ENCODE measurements at places on chromosomes 3 and 15.

DNA sequence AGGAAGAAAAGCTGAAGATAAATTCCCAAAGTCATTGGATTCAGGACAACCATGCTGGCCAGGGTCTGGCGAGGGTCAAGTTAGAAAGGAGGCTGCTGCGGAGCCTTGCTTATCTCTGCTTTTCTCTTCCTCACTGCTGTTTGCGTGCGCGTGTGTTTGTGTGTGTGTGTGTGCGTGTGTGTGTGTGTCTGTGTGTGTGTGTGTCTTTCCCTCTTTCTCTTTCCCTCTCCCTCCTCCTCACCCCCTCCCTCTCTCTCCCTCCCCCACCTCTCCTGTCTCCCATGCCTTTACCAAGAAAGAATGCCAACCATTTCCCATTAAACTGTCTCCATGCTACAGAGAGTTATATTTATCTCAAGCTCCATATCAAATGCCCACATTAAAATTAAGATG is at the start of gene COLQ:
Gene COLQ (minus strand): TSS at position 134 of the 393 bp plus-strand sequence. CDS start 81 bp downstream, at position 53.
- DNase-seq = no peak

- DNase-seq = no peak
Observed at GRCh38 chr15:27656296-27656987, 442.7 kb downstream of the OCA2 start.

DNA sequence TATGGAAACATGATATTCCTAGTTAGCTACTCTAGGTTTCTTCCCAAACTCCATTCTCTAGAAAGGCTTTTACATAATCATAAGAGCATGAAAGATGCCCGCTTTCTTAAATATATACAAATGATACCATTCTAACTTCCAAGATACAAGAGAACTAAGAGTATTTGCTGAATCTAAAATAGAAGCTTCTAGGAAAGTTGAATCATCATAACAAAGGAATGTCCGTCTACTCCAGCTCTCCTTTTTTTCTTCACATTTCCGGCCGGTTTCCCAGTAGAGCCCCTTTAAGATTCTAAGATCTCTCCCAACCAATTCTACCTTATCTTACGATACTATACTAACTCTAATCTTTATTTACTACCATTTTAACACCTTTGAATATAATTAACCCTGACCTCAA is 60.1 kb downstream of the RAD18 start:
- DNase-seq = no peak

DNA sequence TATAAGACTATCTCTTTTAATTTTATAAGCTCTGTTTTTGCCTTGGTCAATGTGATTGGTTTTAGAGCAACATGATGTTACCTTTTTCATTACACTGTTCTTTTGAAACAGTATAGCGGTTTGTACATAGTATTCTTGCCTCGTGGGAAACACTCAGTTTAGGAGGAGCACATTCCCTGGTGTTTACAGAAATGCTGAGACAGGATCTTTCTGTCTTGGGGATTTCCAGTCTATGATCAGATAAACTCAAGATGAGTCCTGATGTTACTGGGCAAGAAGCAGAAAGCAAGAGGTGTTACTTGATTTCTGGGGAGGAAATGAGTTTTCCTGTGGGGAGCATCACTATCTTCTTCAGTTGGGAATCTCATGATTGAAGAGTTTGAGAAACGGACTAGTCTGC is 2.5 kb downstream of the TMEM266 start:
- DNase-seq = no peak

- DNase-seq = no peak
Observed at GRCh38 chr15:67415181-67415580, 105.8 kb upstream of the C15orf61 start.

GRCh38 chr15:36392676-36393266 is 186.7 kb upstream of the CDIN1 start:
- DNase-seq = no peak

DNA sequence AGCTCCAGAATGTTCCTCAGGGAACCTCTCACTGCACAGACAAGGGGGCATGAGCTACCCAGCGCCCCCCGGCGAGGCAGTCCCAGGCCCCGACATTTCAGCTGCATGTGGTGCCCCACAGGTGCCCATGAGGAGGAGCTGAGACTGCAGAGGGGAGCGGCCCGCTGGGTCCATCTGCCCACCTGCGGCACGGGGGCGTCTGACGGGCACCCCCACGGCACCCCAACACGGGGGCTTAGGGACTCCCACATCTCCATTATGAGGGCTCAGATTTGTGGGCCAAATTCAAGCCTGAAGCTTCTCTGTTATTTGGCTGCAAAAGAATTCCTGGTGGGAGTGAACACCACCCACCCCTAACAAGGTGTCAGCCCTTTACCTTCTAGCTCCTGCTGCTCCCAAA is 258.4 kb downstream of the UACA start:
- no peak for DNase-seq

- DNase-seq = no peak
Observed at GRCh38 chr3:60475096-60475495, 776.2 kb downstream of the FHIT start.

- DNase-seq = peak; percentile 25
Observed at GRCh38 chr3:168620854-168621253, 525.1 kb upstream of the GOLIM4 start.

DNA sequence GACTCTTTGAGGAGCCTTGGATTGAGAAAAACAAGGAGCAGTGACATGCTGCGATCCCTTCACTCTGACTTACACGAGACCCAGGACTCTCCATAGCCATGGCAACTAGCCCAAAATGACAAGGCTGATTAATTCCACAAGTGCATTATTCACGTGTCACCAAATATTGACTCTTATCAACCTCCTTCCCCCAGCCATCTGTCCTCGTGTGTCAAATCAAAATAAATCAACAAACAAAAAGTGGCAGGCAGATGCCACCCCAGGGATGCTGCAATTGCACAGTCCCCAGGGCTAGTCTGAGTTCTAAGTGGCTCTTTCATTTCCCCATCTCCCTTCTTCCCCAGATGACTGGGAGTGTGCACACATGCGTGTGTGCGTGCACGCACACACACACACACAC is 104.9 kb downstream of the AQP9 start:
- DNase-seq = no peak

- no peak for DNase-seq
Observed at GRCh38 chr3:194009892-194010533, 125.9 kb upstream of the HES1 start.

GRCh38 chr3:54004335-54004734 is 112.7 kb upstream of the SELENOK start:
- DNase-seq = no peak

DNA sequence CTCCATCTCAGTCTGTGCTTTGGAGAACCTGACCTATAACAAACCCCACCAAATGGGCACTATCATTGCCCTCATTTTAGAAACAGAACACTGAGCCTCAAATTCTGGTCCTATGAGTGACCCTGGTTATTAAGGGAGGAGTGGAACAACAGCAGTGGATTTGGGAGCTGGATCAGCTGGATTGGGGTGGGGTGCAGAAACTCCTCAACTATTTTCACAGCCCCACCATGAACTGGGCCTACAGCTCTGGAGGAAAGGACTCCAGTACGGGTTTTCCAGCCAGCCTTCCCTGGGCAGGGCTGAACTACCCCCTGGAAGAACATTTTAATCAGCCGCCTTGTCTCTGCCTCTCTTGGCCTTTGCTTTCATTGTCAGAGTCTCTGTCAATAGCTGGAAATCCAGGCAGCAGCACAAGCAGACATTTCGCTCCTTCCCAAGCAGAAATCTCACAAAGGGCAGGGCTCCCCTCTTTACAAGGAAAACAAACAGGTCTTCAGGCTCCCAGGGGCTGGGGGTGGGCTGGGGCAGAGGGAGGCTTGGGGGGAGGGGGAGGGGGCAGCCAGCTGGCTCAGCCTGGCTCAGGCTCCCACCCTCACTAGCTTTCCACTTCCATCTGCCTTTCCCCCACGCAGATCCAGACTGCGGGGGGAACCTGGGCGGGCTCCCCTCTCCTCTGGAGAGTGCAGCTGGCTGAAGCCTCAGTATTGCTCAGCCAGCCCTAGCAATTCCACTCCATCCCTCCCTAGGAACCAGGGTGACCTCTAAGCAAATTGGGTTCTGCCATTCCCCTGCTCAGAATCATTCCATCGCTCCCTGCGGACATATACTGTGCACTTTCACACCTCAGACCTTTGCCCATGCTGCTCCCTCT is 13.7 kb upstream of the TLE3 start:
- DNase-seq = no peak

- DNase-seq = no peak
Observed at GRCh38 chr3:11350374-11350773, 78.2 kb downstream of the ATG7 start.

GRCh38 chr3:160771811-160772459 is 15.9 kb downstream of the PPM1L start:
- DNase-seq = no peak

GRCh38 chr15:38225381-38225780 is 27.3 kb upstream of the SPRED1 start:
- no peak for DNase-seq

DNA sequence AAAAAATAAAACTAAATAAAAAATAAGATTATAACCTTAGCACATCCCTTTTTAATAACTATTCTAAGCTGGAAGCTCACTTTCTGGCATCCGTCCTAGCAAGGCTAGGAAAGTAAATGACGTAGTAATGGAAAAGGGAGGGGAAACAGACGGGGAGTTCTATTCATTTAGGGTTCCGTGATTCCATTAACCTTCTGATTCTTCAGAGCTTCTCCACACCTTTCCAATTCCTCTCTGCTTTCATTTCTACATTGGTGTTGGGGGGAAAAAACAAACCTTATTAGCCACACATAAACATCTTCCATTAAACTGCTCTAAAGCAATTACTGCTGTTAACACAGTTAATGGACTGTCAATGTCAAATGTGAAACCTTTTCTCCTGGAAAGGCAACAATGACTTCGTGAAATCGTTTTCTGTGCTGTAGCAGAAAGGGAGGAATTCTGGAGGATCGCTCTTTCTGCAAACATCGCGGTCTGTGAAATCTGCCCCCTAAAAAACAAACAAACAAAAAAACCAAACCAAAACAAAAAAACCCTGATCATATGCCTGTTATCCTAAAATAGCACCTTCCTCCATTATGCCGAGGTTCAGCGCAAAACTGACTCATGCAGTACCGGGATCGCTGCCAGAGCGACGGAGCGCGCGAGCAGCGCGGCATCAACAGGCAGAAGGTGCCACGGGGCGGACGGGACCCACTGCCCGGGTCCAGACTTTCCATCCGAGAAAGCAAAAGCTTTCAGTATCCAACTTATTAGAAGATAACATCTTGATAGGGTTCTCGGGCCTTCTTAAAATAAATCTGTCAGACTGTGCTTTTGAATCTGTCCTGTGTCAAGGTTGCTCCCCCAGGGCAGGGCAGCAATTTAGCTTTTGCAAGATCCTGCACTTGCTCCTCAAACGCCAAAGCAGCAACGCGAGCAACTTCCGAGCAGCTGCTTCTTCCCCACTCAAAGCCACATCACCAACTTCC is 156.2 kb downstream of the FGF12 start:
- no peak for DNase-seq

GRCh38 chr15:63387748-63388493 is 6.3 kb upstream of the CA12 start:
- DNase-seq = no peak

GRCh38 chr3:2823031-2823430 is 287.1 kb downstream of the IL5RA start:
- DNase-seq = no peak

GRCh38 chr3:72189339-72189738 is 404.4 kb upstream of the PROK2 start:
- DNase-seq = no peak

DNA sequence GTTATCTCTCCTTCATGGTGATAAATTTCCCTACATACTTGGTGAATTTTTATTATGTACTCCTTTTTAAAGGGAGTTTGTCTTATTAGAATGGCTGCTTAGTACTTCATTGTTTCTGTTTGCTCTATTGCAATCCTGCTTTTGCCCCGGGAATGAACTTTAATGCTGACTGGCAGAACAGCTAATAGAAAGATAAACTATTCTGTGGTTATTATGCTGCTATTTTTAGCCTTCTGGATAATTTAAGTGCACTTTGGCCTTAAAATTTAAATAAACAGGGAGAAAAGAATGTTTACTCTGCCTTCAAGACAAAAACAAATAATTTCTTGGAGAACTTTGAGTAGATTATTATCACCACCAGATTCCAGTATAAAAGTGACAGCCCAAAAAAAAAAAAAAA is 413.8 kb upstream of the CCDC54 start:
- DNase-seq = no peak

DNA sequence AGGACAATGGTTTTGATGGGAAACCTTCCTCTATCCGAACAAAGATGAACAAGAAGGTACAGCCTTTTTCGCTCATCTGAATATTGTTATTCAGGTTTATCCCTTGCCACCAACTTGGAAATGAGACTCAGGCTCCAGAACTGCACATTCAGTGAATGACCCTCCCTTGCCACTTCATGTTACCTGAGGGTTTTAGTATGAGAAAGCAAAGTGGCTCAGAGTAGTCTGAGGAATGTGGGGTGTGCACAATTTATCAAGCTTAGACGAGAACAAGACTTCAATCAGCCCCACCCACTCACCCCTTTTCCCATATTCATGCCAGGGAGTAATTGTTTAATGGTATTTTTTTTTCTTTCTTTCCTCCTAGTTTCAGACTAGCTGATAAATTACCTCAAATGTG is 265.3 kb upstream of the POU1F1 start:
- no peak for DNase-seq

DNA sequence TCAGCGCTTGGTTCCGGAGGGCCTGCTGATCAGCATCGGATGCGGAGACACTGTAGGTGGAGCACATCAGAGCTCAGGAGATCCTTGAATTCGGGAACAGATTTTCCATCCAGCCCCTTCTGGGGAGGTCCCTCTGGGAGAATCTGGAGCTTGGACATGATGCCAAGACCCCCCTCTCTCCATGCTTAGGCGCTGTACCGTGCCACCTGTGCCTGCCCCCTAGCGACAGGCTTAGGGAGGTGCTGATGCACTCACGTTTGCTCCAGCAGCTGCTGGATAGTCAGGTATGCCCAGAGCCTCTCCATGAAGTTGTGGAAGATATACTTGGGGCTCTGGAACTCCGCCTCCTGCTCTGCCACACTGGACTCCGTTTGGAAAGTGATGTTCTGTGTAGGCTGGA is 9.7 kb downstream of the ITIH4 start:
- DNase-seq = peak; percentile 63

DNA sequence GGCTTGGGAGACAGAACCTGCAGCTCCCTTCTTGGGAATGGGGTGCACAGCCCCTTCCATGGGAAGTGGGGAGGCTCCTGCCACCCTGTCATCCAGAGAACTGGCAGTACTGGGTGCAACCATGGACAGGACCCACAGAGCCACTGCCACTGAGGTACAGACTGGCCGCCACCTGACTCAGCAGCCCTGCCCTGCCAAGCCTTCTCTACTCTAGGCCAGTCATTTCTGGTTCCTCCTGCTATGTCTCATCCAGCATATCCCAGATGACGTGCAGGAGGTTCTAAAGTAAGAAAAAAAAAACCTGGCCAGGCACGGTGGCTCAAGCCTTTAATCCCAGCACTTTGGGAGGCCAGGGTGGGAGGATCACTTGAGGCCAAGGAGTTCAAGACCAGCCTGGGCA is 76.9 kb upstream of the RPL32 start:
- no peak for DNase-seq

GRCh38 chr3:33612607-33613006 is 105.4 kb downstream of the CLASP2 start:
- no peak for DNase-seq

Measured in GM20000 (cell line).